ENCODE measurements at places on chromosomes 3 and 15.

- no peak for DNase-seq
Measured at GRCh38 chr3:133018921-133019320, 19.3 kb upstream of the TMEM108 start.

- no peak for DNase-seq
Measured at GRCh38 chr3:180617049-180617448, 15.1 kb downstream of the TTC14 start.

- peak; percentile 60 for DNase-seq
Measured at GRCh38 chr3:185069037-185070030, 83.5 kb downstream of the C3orf70 start.

DNA sequence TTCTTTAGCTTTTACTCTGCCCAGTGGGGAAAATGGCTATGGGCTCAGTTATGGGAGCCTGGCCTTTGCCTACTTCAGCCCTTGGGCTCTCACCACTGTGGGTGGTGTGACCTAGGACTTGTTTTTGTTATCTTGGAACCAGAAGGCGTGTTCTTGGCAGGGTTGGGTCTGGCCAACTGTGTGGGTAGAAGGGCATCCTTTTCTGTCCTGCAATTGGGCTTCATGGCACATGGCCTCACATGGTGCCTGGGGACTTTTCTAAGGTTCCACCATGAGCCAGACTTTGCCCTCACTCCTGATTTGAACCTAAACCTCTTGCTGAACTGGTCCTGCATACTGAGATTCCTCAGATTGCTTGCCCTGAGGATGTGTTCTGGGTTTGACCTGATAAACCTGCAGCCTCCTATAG lies 1.7 kb downstream of the GLYCTK start:
- no peak for DNase-seq

- DNase-seq = no peak
Measured at GRCh38 chr3:177929310-177929709, 606.9 kb upstream of the KCNMB2 start.

- no peak for DNase-seq
Measured at GRCh38 chr3:117762621-117763037, 1053.0 kb downstream of the TUSC7 start.

DNA sequence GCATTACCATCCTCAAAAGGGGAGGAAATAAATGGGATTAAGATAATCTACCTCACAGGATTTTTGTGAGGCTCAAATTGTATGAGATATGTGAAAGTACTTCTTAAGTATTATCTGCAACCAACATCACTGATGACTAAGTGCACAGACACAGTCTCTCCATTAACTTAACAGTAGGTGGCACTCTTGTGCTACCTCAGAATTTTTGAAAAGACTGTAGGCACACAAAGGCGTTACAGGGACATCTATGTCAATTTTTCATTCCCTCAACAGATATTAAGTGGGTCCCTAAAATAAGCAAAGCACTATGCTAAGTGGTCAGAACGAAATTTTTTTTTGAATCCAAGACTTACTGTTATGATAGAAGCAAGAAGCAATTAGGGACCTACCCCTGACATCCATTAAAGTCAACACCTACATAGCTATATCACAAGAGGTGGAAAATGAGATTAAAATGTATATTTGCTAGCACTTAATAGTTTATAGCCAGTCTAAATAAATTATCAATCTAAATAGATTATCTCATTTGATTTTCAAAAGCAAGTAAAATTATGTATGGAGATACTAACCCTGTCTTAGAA lies 52.9 kb downstream of the RYK start:
- DNase-seq = no peak

GRCh38 chr15:41921639-41922038 lies 27.8 kb upstream of the SPTBN5 start:
- DNase-seq = no peak

DNA sequence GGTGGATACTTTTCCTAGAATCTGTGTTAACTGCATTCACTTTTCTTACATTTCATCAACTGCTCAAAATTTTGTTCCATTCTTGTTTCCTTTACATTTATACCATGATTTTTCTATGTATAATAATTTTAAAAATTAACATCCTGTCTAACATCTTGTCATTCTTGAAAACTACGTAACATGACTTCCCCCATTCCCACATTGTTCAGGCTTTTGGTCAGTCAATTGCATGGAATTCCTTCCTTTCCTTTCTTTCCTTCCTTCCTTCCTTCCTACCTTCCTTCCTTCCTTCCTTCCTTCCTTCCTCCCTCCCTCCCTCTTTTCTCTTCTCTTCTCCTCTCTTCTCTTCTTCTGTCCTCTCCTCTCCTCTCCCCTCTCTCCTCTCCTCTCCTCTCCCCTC lies 220.7 kb upstream of the TP63 start:
- no peak for DNase-seq

- DNase-seq = no peak
Measured at GRCh38 chr3:39361252-39361927, 21.8 kb upstream of the SLC25A38 start.

GRCh38 chr15:33454346-33454745 lies 143.6 kb downstream of the RYR3 start:
- no peak for DNase-seq

- DNase-seq = no peak
Measured at GRCh38 chr15:32828507-32829186, 110.8 kb downstream of the GREM1 start.

- DNase-seq = no peak
Measured at GRCh38 chr15:99296386-99296785, 45.1 kb downstream of the LRRC28 start.

DNA sequence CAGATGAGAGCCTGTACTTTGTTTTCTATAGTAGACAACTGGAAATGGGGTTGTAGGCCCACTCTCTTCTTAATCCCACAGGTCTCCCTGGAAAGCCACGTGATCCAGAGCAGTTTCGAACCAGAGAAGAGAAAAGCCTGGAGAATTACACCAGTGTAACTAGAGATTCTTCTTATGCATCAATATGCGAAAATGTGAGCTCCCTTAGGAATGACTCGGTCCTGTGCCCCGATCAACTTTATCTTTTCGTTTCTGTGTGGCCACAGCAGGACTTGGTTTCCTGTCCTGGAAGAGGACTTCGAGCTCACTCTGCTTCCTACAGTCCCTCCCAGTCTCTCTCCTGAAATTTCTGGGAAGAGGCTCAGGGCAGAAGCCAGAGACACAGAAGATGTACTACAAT lies 73.8 kb upstream of the TPM1 start:
- DNase-seq = no peak

GRCh38 chr3:52537726-52538421 lies 1.5 kb downstream of the UQCC5 start:
- DNase-seq = no peak

- DNase-seq = no peak
Measured at GRCh38 chr3:41178576-41178975, 20.7 kb upstream of the CTNNB1 start.

GRCh38 chr3:120460181-120460790 lies 9.5 kb upstream of the FSTL1 start:
- no peak for DNase-seq

DNA sequence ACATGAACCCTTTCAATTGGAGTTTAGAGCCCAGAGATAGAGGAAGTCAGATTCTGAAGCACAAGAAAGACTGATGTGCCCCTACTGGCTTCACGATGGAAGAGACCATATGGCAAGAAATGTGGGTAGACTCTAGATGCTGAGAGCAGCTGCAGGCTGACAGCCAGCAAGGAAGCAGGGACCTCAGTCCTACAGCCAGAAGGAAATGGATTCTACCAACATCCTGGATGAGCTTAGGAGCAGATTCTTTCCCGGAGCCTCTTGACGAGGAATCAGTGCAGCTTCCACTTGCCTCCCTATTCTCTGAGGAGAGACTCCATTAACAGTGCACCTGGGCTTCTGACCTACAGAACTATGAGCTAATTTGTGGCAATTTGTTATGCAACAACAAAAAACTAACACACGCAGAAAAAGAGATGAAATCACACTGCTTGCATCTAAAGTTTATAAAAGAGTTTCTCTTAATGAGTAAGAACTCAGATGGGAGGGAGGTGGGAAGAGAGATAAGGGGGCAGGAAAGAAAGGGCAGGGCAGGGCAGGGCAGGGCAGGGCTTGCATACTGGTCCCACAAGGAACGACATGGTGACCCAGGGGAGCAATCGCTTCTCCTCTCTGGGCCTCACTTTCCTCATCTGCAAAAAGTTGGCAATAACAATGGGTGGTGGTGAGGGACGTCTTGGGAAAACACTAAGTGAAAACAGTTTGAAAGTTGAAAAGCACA lies 440.9 kb downstream of the FOXP1 start:
- DNase-seq = no peak

GRCh38 chr15:46854564-46854963 lies 862.7 kb upstream of the SEMA6D start:
- no peak for DNase-seq
